Urothelium cell line (cell line): ENCODE measurements at places on chromosomes 6 and 20.

DNA sequence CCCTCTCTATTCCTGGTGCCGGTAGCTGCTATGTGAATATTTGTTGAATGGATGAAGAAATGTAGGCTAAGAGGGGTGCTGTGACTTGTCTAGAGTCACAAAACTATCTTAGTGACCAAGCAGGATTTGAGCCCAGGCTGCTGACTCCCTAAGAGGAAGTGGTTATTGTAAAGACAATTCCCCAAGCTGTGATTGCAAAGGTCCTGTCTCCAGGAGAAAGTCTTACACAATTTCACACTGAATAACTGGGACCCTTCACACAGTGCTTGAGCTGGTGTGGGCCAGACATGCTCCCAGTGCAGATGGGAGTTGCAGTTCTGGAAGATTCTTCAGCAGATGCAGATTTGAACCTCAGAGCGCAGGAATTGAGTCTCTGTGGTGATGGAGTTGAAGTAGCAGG, 38.1 kb downstream of the IYD start:
- no peak for DNase-seq

DNA sequence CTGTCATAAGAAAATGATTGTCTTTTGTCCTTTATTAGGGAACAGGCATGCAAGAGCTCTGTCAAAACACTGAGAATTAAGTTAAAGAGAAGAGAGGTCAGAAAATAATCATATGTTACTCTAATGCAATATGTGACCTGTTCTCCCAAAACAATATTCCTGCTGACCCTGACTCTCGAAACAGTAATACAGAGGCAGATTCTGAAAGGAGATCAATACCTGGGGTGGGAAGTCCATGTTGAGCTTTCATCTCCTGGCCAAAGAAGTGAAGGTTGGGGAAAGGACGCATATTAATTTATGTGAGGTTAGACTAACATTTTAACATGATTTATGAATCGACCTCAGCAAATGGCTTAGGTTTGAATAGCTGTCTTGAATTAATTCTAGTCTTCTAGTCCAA, 243.0 kb downstream of the PTPRK start:
- DNase-seq: no peak

- no peak for DNase-seq
Observed at GRCh38 chr6:21390532-21391213, 202.9 kb upstream of the SOX4 start.

- DNase-seq: no peak
Observed at GRCh38 chr6:126811321-126811720, 307.1 kb upstream of the RSPO3 start.

GRCh38 chr6:164905311-164905710, 404.1 kb downstream of the C6orf118 start:
- DNase-seq: no peak

- DNase-seq: no peak
Observed at GRCh38 chr6:77055711-77056110, 407.6 kb downstream of the HTR1B start.

DNA sequence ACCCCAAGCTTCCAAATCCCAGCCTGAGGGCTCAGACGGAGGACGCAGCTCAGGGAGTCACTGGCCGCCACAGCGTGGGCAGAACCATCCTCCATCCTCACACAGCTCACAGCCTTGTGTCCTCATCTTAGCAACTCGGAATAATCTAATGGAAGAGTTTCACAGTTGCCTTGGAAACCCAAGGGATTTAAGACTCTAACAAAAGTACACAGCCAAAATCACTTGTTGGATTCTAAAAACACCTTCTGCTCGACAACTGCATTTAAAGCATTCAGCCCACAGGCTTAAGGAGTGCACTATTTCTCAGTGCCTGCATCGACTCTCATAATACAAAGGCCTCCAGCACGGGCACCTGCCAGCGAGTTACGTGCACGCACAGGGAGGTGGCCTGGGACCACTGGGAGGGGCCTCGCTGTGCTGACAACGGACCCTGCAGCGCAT, 45.4 kb downstream of the ZBTB46 start:
- DNase-seq: no peak

GRCh38 chr20:63402860-63403220, 41.7 kb upstream of the CHRNA4 start:
- no peak for DNase-seq

- DNase-seq: peak; percentile 8
Observed at GRCh38 chr6:40036186-40036585, 101.9 kb upstream of the MOCS1 start.

GRCh38 chr6:121890307-121890910, 455.0 kb downstream of the GJA1 start:
- DNase-seq: peak; percentile 9

DNA sequence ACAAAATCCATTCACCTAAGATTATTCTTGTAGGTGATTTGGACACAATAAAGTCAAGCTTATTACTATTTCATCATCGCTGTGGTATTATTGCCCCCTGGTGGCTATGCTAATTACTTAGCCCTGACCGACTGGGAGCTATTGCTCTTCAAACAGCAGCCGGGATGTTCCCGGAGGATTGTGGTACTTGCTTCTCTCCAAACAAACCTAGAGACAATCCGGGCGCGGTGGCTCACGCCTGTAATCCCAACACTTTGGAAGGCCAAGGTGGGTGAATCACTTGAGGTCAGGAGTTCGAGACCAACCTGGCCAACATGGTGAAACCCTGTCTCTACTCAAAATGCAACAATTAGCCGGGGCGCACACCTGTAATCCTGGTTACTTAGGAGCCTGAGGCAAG, 15.4 kb upstream of the STMND1 start:
- peak; percentile 64 for DNase-seq

- DNase-seq: no peak
Observed at GRCh38 chr6:84665401-84665800, 99.0 kb downstream of the TBX18 start.

GRCh38 chr6:35046862-35047261, 94.3 kb downstream of the TCP11 start:
- DNase-seq: no peak

GRCh38 chr20:54525916-54526590, 50.7 kb downstream of the DOK5 start:
- DNase-seq: no peak

DNA sequence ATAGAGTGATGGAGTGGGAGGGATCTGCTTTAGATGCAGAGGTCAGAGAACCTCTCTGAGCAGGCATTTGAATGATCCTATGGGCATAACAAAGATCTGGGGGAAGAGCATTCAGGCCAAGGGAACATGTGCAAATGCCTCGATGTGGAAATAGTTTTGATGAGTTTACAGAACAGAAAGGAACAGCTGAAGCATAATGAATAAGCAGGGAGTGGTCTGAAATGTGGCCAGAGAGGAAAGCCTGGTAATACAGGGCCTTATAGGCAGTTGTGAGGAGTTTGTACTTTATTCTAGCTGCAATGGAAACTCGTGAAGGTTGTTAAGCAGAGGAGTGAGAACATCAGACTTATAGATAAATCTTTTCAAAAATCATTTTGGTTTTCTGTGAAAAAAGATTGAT, 33.0 kb upstream of the ME1 start:
- no peak for DNase-seq

- DNase-seq: no peak
Observed at GRCh38 chr6:121965739-121966138, 433.7 kb upstream of the HSF2 start.

DNA sequence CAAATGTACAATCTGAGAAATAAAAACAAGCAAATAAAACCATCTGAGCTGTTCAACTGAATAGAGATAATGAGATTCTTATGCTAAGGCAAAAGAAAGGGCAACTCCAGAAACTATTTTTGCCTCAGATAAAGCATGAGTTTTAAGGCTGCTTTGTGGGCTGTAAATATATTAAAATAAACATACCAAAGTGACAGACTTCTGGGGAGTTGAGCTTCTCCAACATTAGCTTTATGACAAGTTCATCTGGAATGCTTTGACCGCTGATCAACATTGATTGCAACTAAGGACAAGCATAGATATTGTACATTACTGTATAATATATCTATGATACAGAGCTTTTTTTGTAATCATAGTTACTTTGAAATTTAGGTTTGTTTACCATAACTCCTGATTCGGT, 19.3 kb downstream of the AK9 start:
- no peak for DNase-seq
